ENCODE measurements at places on chromosomes 12 and 14. TPM values are rescaled to one million over a fixed set of nuclear protein-coding genes. Genes with fewer than 3 reads are reported as not detected.

The CPM gene
- total RNA-seq: 34.0 TPM

The REC8 gene
- total RNA-seq: 20.0 TPM

The E2F7 gene
- 5.2 TPM for total RNA-seq

The OTX2 gene
- not detected for total RNA-seq

The HVCN1 gene
- 21.3 TPM for total RNA-seq

The TMEM132C gene
- not detected for total RNA-seq

Measured in myometrial cell (primary cell).